Fibroblast of lung (primary cell): ENCODE measurements at places on chromosomes 4 and X.

- DNase-seq = peak; percentile 59
These were observed 15.6 kb upstream of the ASMTL start for GRCh38 chrX:1468250-1468772.

DNA sequence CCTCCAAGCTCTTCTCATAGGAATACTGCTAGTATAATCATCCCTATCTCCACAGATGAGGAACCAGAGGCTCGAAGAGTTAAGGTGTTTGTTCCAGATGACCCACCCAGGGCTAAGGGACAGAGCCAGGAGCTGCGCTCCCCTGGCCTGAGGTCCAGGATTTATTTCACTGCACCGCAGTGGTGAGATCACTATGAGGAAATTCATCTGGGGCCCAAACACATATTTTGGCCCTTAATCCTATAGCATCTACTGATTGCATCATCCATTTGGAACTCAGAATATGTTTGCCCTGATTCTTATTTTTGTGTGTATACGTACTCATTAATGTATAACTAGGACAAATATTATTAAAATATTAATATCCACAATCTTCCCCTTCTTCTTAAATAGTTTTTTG lies 100.1 kb upstream of the RBPJ start:
- peak; percentile 81 for DNase-seq

- peak; percentile 83 for DNase-seq
These were observed 785 bp upstream of the EFNB1 start for GRCh38 chrX:68827848-68828624.

- DNase-seq = no peak
These were observed 428.2 kb downstream of the ADGRL3 start for GRCh38 chr4:61628282-61628681.

GRCh38 chr4:20754036-20754435 lies 53.8 kb downstream of the PACRGL start:
- no peak for DNase-seq

- DNase-seq = no peak
These were observed 188.8 kb downstream of the LRBA start for GRCh38 chr4:150826306-150826705.

DNA sequence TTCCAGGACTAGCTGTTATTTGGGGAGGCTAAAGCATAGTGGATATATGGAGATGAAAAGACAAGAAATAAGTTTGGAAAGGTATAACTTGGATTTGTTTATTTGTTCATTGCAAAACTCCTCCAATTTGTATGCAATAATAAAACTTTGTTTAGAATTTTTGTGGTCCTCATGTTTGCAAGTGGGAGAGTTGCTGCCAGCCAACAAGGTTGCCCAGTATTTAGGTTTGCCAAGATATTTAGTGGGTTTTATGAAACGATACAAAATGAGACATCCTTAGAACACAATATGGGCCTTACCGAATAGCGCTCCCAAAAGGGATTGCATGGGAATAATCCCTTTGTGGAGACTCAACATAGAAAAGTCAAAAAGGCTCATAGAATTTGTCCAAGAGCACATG lies 162.1 kb downstream of the INPP4B start:
- peak; percentile 60 for DNase-seq

GRCh38 chr4:103424853-103425252 lies 226.7 kb upstream of the CENPE start:
- no peak for DNase-seq

- DNase-seq = no peak
These were observed 33.8 kb downstream of the LONRF3 start for GRCh38 chrX:119008110-119008744.

DNA sequence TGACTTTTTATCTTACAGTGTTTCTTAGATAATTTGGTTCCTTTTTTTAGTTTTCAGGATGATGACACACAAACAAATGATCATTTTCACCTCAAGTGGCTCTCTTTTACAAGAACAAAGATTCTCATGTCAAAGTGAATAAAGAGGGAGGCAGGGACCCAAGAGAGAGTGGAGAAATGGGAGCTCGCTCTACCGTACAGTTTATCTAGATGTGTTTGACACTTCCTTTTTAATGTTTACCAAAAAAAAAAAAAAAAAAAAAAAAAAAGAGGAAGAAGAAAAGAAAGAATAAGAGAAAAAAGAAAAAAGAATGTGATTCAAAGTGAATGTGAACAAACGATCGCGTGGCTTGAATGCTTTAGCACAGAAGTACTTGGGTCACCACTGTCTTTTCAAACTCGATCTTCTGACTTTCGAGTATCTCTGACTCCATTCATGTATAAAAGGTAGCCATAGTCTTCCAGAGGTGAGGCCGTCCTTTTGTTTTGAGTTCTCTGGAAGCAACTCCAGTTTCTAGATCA lies 75.6 kb upstream of the GRXCR1 start:
- no peak for DNase-seq

DNA sequence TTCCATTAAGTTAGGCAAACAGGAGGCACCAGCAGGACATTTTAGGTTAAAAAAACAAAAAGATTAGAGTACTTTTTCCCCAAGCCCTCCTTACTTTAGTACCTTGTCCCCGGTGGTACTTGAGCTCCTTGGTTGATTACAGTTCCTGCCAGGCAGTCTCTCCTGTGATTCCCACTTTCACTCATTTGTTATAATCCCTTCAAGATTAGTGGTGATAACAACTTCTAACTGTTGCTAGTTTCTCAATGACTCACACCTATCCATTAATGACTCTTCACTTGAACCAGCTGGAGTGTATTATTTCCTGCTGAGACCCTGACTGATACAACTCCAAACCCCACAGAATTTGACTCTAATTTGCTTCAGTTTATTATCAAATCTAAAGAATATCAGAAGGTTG lies 765.0 kb upstream of the DIAPH2 start:
- no peak for DNase-seq

- no peak for DNase-seq
These were observed 30.5 kb upstream of the TTC29 start for GRCh38 chr4:146976145-146976544.

GRCh38 chrX:81205551-81205950 lies 3.6 kb downstream of the SH3BGRL start:
- no peak for DNase-seq

DNA sequence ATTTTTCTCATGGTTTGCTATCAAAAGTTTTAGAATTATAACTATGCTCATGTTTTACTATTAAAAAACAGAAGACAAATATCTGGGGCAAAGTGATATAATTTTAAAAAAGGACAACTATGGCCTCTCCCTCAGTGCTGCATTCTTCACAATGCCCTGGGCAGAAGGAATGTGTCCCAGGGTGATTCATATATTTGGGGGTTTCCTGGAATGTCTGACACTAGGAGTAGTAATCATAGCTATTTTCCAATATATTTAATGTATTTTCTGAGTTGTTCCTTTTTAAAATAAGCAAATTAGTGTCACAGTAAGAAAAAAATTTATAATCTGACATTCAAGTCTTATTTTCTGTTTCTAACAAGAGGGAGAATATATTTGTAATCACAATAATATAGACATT lies 281.7 kb downstream of the UNC5C start:
- DNase-seq = peak; percentile 4
